ENCODE measurements at places on chromosomes 11 and 22.

DNA sequence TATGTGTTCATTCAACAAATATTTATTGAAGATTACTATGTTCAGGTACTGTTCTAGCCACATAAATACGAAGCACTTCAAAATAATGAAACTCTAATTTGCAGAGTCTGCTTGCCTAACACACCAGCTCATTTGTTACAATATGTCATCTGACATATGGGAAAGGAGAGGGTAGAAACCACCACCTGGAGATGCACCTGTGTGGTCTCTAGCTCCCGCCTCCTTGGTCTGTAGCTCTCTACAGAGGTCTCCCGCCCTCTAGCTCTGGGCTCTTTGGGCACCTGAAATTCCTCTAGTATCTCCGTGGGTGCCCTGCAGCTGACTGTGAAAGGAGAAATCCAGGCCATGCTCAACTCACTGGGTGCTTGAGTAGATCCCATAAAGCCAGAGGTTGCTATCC is 51.4 kb upstream of the DBX1 start:
- DNase-seq, result no peak

DNA sequence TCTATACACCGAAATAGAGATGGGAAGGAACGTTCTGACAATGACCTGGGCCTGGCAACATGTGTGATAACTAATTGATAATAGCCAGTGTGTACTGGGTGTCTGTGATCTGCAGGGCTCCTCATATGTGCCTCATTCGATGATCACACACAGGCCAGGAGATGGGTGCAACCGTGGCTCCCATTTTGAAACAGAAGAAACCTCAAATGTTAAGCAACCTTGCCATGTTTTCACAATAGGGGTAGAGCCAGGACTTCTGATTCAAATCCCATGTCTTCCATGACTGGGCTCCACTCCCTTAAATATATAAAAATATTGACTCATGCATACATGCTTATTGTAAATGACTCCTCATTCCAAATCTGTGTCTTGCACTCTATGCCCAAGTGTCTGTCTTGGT is 11.1 kb downstream of the APOL3 start:
- no peak for DNase-seq

DNA sequence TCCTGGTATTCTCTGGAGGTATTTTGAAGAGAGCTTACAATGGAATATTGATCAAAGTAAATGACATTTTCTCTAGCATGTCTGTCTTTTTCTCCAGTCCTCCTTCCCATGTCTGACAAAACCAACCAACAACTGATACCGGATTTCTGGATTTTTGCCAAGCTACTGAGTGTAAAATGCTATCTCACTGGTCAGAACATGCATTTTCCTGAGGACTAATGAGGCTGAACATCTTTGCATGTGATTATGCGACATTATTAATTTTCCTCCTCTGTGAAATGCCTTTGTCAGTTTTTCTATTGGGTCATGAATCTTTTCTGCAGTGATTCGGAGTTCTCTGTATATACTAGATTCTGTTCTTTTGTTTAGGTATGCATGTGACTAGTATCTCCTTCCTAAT is 51.4 kb downstream of the CDON start:
- no peak for DNase-seq

- DNase-seq, result no peak
Measured at GRCh38 chr22:38774496-38775166, 18.8 kb upstream of the SUN2 start.

GRCh38 chr22:32697331-32697995 is 104.0 kb upstream of the TIMP3 start:
- no peak for DNase-seq

DNA sequence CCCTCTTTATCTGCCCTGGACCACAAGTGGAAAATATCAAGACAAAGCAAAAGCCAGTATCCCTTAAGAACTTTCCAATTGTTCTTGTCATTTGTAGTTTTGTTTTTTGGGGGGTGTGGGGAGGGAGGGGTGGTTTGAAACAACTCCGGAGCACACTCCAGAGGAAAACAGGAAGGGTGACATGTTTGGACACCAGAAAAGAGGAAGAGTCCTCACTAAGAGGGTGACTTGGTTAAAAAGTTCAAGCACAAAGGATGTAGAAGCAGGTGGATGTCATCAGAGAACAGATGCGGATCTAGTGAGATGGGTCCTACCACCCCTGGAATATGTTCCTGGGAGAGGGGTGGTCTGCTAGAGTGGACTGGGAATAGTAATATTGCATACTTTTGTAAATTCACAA is 25.8 kb downstream of the ADAMTS8 start:
- no peak for DNase-seq

DNA sequence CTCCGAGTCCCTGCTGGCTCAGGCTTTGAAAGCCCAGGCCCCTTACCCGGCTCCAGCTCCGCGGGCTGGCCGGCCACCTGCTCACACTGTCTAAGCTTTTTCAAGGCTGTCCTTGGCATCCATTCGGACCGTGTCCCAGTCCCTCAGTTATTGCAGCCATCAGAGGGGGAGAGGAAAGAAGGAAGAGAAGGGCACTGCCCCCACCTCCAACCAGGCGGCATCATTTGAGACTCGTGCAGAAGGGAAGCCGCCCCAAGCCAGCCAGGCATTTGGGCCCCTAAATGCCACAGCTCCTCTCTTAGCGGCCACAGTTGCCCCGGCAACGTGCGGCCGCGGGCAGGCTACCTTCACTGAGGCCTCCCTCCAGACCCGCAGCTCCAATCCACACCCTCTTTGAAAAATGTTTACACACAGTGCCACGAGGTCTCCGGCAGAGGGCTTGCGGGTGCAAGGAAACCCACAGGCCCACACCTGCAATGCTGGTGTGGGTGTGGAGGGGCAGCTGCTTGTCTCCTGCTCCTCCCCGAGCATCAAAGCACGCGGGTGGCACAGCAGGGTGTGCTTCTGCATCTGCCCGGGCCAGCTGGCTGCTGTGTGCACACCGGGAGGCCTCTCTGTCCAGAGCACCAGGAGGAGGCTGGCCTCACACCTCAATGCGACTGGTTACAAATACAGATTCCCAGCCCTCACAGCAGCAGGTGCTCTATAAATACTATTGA is 124.4 kb downstream of the CTTN start:
- no peak for DNase-seq

- no peak for DNase-seq
Measured at GRCh38 chr22:23274146-23274526, 93.8 kb downstream of the BCR start.

DNA sequence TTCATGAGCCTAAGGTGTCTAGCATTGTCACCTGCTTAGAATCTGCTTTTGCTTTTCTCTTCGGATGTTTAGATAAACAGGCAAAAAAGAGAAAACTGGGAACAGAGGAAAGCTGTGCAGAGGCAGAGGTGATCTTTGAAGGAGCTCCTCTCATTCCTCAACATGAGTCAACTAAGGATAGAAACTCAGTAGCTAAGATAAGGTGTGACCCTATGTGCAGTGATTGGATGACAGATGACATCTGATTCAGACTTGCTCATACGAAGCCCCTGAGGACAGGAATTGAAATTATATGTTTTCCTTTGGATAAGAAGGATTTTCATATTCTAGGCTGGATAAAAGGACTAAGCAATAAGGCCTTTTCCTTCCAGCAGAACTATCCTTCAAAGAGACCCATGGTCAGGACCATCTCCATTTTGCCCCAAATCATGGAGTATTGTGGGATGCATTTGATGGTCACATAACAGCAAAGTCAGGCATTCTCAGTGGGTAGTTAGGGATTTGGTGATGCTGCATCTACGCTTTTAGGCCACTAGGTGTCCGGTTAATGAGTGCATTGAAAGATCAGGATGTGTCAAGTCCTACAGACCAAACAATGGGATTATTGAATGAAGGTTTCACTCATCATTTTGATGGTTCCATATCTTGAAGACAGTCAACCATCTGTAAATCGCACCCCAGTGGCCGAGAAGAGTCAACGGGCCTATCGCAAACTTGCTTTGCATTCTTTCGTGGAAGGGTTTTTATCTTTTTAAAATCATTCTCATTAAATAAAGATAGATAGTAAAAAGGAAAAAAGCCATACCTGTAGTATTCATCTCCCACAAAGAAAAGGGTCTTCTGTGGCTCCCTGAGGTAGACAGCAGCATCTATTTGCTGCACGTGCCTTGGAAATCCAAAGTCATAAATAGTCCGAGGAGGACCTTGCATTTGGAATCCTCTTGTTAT is 32.2 kb downstream of the MMP20 start:
- DNase-seq, result no peak

GRCh38 chr11:65658174-65659021 is 4.3 kb downstream of the RELA start:
- no peak for DNase-seq

GRCh38 chr11:111019871-111020670 is 225.5 kb upstream of the POU2AF2 start:
- DNase-seq, result no peak

GRCh38 chr11:5737091-5737490 is 843 bp downstream of the OR56B1 start:
- no peak for DNase-seq

GRCh38 chr11:128021349-128022006 is 565.9 kb downstream of the ETS1 start:
- DNase-seq, result no peak

GRCh38 chr11:91308069-91308468 is 916.5 kb upstream of the FAT3 start:
- no peak for DNase-seq

- DNase-seq, result peak; percentile 89
Measured at GRCh38 chr11:64745189-64745520, 1.2 kb upstream of the RASGRP2 start.

- no peak for DNase-seq
Measured at GRCh38 chr22:44971651-44972362, 38.0 kb downstream of the PHF21B start.

GRCh38 chr22:23613193-23613972 is 18.7 kb downstream of the DRICH1 start:
- DNase-seq, result no peak

- no peak for DNase-seq
Measured at GRCh38 chr11:78298291-78298771, 109.6 kb downstream of the USP35 start.

- DNase-seq, result peak; percentile 22
Measured at GRCh38 chr22:38467904-38468442, at the start of gene KDELR3. Gene KDELR3, plus strand, starts transcription at chr22:38468096. Its CDS starts 138 bp downstream, at chr22:38468234.

DNA sequence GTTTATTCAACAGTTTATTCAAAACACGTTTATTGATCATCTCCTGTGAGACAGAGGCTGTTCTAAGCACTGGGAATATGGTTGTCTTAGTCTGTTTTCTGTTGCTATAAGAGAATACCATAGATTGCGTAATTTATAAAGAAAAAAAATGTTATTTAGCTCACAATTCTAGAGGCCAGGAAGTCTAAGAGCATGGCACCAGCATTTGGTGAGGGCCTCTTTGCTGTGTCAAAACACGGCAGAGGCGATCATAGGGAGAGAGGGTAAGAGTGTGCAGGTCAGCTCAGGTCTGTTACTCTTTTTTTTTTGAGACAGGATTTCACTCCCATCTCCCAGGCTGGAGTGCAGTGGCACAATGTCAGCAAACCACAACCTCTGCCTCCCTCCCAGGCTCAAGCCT is 5.2 kb upstream of the IL17RA start:
- no peak for DNase-seq

DNA sequence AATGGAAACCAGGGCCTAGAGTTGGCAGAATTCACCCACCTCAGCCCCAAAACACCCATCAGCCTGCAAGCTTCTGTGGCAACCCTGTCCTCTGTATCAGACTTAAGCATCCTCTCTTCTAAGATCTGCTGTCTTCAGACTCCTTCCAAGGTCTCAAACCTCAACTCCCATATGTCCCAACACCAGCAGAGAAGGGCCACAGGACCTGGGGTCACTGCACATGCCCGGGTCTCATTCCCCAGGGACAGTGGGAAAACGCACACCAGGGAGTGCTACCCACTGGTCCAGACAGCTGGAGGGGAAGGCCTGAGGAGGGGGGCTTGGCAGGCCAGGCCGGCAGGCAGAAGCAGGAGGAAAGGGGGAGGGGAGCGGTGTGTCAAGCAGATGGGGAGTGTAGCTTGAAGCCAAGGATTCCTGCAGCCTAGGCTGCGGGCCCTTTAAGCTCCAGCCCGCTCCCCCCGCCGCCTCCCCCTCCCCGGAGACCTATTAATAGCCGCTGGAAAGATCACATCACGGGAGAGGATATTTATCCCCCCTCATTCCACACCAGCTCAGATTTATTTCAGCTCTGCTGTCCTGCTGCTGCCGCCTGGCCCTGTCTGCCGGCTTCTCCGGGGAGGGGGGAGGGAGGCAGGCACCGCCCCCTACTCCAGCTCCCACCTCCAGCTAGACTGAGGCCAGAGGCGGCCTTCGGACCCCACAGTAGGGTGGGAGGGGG is 16.7 kb downstream of the BCL9L start:
- no peak for DNase-seq

DNA sequence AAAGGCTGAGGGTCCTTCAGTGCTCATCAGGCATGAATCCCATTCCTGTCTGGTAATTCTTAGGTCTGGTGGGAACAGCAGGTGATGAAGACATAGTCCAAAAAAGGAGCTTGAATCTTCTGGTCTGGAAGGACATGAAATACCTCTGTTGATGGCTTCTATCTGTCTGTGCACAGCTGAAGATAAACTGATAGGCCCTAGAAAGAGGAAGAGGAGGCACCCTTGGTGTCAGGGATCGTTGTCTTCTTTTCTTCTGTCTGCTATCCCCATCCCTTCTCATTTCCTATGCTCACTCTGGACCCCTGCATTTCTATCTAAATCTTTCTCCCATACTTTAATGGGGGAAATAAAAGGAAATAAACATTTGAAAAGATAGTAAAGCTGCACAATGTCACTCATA is 9.4 kb downstream of the AGBL2 start:
- DNase-seq, result no peak
